MCF 10A (cell line): ENCODE measurements at places on chromosomes 1 and 21. TPM values are rescaled to one million over a fixed set of nuclear protein-coding genes. Genes with fewer than 3 reads are reported as not detected.

The PDE9A gene
- not detected in 2 replicates for total RNA-seq

The RC3H1 gene
- total RNA-seq = 25.7 and 26.9 TPM in 2 replicates

The CAMSAP2 gene
- 144 and 209 TPM in 2 replicates for total RNA-seq

The OR2L8 gene
- not detected in 2 replicates for total RNA-seq

The SSU72 gene
- 97.4 and 104 TPM in 2 replicates for total RNA-seq

The FLG2 gene
- total RNA-seq = not detected in 2 replicates

- H3K4me1 ChIP-seq = peaks cover 44% of the 10 kb centered on the region
- peak; percentile 36 for DNase-seq
- H3K27me3 ChIP-seq = no peaks in the 10 kb centered on the region
- H3K27ac ChIP-seq = peak overlapping the region; percentile 91
These were observed 49.8 kb downstream of the PRDM2 start for GRCh38 chr1:13749543-13750341.

GRCh38 chr1:6448749-6449631, 17.0 kb downstream of the TNFRSF25 start:
- no peak overlapping the region for H3K27ac ChIP-seq
- DNase-seq = peak; percentile 24
- H3K36me3 ChIP-seq = no peaks in the 10 kb centered on the region
- peak overlapping the region; percentile 4 for H3K4me3 ChIP-seq
- H3K4me1 ChIP-seq = peaks cover 5% of the 10 kb centered on the region

DNA sequence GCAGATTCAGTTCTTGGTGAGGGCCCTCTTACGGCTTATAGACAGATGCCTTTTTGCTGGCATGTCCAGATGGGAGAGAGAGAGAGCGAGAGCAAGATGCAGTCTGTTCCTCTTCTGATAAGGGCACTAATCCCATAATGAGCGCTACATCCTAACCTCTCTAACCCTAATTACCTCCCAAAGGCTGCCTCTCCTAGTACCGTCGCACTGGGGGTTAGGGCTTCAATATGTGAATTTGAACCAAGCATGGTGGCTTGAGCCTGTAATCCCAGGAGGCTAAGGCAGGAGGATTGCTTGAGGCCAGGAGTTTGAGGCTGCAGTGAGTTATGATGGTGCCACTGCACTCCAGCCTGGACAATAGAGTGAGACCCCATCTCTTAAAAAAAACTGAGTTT, 10.5 kb upstream of the SDE2 start:
- no peak for DNase-seq
- peaks cover 27% of the 10 kb centered on the region for H3K27me3 ChIP-seq
- H3K36me3 ChIP-seq = peaks cover 6% of the 10 kb centered on the region
- H3K27ac ChIP-seq = no peak overlapping the region
- no peak overlapping the region for H3K4me3 ChIP-seq

GRCh38 chr1:34065498-34065897, 99.5 kb downstream of the CSMD2 start:
- H3K36me3 ChIP-seq = no peaks in the 10 kb centered on the region
- no peak overlapping the region for H3K4me3 ChIP-seq
- H3K4me1 ChIP-seq = no peaks in the 10 kb centered on the region
- H3K27me3 ChIP-seq = no peaks in the 10 kb centered on the region
- H3K27ac ChIP-seq = no peak overlapping the region

DNA sequence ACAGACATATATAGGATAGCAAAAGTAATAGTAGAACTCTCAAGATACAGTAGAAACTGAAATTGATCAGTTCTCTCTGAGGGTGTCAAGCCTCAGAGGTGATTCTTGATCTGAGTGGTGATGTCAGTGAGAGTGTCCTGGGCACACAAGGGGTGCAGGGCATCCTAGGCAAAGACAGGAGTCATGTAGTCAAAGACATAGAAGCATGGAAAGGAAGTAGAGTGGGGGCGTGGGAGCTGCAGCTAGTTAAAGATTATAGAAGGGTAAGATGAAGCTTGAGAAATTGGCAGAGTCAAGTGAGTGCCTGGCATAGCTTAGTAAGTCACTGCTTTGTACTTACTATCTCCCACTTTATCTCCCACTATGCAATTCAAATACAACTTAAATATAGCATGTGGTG, 22.8 kb downstream of the CDC7 start:
- no peak for DNase-seq
- H3K4me3 ChIP-seq = no peak overlapping the region
- H3K36me3 ChIP-seq = no peaks in the 10 kb centered on the region
- no peaks in the 10 kb centered on the region for H3K27me3 ChIP-seq
- no peaks in the 10 kb centered on the region for H3K4me1 ChIP-seq

DNA sequence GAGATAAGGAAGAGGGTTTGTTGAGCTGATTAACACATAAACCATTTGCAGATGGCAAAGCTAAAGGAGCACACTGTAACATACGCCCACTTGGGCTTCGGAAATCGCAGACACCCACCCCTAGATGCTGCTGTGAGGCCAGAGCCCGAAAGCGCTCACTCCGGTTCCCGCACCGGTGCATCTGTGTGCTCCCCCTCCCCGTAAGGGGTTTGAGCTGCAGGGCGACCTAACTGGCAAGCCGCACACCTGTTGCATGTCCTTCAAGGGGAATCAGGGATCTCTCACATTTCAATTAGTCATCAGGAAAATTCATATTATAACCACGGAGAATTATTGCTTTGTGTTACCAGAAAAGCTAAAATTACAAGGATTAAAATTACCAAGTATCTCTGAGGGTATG, 1.4 kb upstream of the CFH start:
- no peak overlapping the region for H3K4me3 ChIP-seq

DNA sequence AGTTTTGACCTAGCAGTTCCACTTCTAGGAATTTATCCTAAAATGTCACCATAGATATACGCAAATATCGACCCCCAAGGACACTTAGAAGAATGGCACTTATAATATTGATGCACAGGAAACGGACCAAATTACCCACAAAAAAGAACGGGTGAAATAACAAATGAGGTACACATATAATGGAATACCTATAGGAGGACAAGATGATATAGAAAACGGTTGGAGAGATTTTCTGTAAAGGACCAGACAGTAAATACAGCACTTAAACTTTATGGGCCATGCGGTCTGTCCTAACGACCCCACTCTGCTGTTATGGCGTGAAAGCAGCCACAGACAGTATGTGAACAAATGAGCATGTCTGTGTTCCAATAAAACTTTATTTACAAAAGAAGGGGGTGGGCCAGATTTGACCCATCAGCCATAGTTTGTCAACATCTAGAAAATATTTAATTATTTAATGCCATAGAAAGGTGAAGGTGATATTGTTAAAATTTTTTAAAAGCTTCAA, 2.4 kb downstream of the TMPRSS3 start:
- H3K4me1 ChIP-seq = peaks cover 6% of the 10 kb centered on the region
- DNase-seq = no peak

DNA sequence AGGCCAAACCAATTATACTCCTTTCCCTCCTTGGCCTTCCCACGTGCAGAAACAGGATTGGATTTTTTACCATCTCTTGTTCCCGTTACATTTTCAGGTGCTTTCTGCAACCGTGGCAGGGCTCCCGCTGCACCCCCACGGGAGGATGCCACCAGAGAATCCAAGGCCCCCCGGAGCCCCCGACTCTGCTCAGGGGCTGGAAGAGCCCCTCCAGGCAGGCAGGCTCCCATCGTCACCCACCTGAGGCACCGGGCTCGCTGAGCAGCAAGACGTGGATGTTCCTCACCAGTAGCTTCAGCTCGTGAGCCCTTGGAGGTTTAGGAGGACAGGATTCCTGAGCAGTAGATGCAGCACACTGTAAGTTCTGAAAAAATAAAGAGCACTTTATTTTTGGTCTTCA, 35.2 kb upstream of the PRDM15 start:
- no peaks in the 10 kb centered on the region for H3K27me3 ChIP-seq
- no peak overlapping the region for H3K27ac ChIP-seq
- DNase-seq = no peak
- peaks cover 85% of the 10 kb centered on the region for H3K36me3 ChIP-seq
- H3K4me3 ChIP-seq = no peak overlapping the region
- no peaks in the 10 kb centered on the region for H3K4me1 ChIP-seq

- peak; percentile 92 for DNase-seq
- no peaks in the 10 kb centered on the region for H3K27me3 ChIP-seq
- no peaks in the 10 kb centered on the region for H3K36me3 ChIP-seq
- H3K4me3 ChIP-seq = peak overlapping the region; percentile 32
These were observed 27.2 kb upstream of the LRRC8C start for GRCh38 chr1:89605692-89606091.

DNA sequence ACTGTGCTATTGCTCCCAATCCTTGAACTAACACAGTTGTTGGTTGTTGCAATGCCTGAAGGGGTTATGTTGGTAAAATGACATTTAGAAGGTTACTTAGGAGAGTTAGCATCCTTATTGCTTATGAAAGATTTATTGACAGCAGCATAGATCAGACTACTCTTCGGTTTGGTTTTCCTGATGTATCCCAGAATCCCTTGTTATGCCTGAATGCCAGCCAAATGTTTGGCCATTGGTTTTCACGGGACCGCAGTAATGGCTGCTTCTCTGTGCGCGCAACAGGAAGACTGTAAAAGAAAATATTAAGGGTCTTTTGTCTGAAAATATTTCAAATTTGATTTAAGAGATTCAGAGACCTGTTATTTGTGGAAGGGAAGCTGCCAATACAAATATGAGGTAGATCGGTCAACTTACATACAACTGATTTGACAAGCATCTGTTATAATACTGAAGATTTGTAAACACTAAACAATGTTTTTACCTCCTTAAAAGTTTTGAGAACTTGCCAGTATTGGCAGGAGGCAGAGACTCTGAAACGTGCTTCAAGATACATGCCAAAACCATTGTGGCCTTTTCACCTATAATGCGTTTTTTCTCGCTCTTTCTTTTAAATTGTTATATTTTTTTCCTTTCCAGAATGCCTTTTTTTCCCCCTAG, 8.3 kb downstream of the NFIA start:
- H3K36me3 ChIP-seq = peaks cover 50% of the 10 kb centered on the region
- H3K4me3 ChIP-seq = no peak overlapping the region
- no peaks in the 10 kb centered on the region for H3K27me3 ChIP-seq
- H3K4me1 ChIP-seq = peaks cover 40% of the 10 kb centered on the region

- DNase-seq = no peak
- H3K4me1 ChIP-seq = no peaks in the 10 kb centered on the region
- H3K4me3 ChIP-seq = no peak overlapping the region
- H3K27ac ChIP-seq = no peak overlapping the region
- peaks cover 29% of the 10 kb centered on the region for H3K27me3 ChIP-seq
These were observed 31.9 kb upstream of the SLC19A1 start for GRCh38 chr21:45574081-45574501.

- no peak overlapping the region for H3K4me3 ChIP-seq
- no peak for DNase-seq
- no peaks in the 10 kb centered on the region for H3K4me1 ChIP-seq
- H3K27me3 ChIP-seq = no peaks in the 10 kb centered on the region
- H3K36me3 ChIP-seq = no peaks in the 10 kb centered on the region
These were observed 12.6 kb upstream of the FMO2 start for GRCh38 chr1:171172471-171172870.

DNA sequence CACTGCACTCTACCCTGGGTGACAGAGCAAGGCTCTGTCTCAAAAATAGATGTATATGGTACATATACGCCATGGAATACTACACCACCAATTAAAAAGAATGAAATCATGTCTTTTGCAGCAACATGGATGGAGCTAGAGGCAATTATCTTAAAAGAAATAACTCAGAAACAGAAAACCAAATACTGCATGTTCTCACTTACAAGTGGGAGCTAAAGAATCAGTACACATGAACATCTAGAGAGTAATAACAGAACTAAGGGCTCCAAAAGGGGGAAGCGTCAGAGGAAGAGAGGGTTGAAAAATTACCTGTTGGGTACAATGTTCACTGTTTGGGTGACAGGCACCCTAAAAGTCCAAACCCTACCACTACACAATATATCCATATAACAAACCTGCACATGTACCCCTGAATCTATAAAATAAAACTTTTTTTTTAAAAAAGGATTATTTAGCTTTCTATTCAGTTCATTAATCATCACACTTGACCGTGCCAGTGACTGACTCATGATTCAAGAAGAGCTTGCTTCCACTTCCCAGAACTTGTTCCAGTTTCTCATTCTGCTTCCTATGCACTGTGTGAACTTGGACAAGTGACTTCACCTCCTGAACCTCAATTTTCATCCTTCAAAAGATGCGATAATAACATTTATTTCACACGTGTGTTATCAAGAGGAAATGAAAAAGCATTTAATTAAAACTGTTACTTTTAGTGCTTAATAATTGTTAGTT, 109.6 kb downstream of the PLPP3 start:
- no peak overlapping the region for H3K27ac ChIP-seq
- no peaks in the 10 kb centered on the region for H3K4me1 ChIP-seq
- no peaks in the 10 kb centered on the region for H3K36me3 ChIP-seq
- H3K4me3 ChIP-seq = no peak overlapping the region

DNA sequence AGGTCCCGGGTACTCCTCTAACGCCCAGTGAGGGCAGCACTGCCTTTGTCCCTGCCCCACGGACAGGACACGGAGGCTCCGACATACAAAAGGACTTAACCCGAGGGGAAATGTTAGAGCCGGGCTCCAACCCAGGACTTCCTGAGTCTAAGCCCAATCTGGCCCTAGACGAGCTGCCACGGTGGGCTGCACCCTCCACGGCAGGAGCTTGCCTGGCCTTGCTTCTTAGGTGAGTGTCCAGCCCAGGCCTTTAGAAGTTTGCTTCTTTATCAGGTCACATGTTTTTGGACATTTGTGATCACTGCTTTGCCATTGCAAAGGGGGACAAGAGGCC, 11.0 kb upstream of the TMEM200B start:
- H3K27me3 ChIP-seq = no peaks in the 10 kb centered on the region
- DNase-seq = no peak
- peaks cover 8% of the 10 kb centered on the region for H3K4me1 ChIP-seq
- H3K4me3 ChIP-seq = no peak overlapping the region

- no peak overlapping the region for H3K27ac ChIP-seq
- no peak for DNase-seq
- no peak overlapping the region for H3K4me3 ChIP-seq
- peaks cover 11% of the 10 kb centered on the region for H3K4me1 ChIP-seq
- H3K36me3 ChIP-seq = peaks cover 56% of the 10 kb centered on the region
These were observed 40.8 kb downstream of the DSTYK start for GRCh38 chr1:205170532-205171269.

GRCh38 chr1:23591460-23592208, 32.3 kb upstream of the ID3 start:
- no peak overlapping the region for H3K4me3 ChIP-seq
- DNase-seq = no peak
- H3K36me3 ChIP-seq = peaks cover 11% of the 10 kb centered on the region
- H3K4me1 ChIP-seq = peaks cover 74% of the 10 kb centered on the region
- no peaks in the 10 kb centered on the region for H3K27me3 ChIP-seq

GRCh38 chr1:54499360-54500106, 48.5 kb upstream of the ACOT11 start:
- no peaks in the 10 kb centered on the region for H3K27me3 ChIP-seq
- DNase-seq = peak; percentile 23
- H3K27ac ChIP-seq = no peak overlapping the region
- H3K4me1 ChIP-seq = no peaks in the 10 kb centered on the region
- no peaks in the 10 kb centered on the region for H3K36me3 ChIP-seq
